KG1 (cell line): ENCODE measurements at places on chromosomes 11 and 22.

- no peak for DNase-seq
Observed at GRCh38 chr11:117973503-117973860, 12.7 kb upstream of the IL10RA start.

DNA sequence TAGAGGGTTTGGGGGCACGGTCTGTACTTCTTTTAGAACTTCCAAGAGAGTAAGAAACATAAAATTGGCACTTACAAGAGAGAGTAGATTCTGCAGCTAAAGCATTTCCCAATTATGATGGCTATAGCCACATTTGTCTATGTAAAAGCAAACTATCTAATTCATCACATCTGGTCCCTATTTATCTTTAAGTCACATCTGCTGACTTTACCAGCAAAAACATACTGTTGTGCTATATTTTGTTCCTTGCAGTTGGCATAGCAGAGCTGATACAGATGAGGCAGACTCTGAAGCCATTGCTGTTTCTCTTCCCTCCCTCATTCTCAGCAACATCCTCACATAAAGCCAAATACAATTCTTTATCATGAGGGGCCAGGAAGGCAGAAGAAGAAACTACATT lies 1533.5 kb upstream of the RAG2 start:
- DNase-seq = no peak

DNA sequence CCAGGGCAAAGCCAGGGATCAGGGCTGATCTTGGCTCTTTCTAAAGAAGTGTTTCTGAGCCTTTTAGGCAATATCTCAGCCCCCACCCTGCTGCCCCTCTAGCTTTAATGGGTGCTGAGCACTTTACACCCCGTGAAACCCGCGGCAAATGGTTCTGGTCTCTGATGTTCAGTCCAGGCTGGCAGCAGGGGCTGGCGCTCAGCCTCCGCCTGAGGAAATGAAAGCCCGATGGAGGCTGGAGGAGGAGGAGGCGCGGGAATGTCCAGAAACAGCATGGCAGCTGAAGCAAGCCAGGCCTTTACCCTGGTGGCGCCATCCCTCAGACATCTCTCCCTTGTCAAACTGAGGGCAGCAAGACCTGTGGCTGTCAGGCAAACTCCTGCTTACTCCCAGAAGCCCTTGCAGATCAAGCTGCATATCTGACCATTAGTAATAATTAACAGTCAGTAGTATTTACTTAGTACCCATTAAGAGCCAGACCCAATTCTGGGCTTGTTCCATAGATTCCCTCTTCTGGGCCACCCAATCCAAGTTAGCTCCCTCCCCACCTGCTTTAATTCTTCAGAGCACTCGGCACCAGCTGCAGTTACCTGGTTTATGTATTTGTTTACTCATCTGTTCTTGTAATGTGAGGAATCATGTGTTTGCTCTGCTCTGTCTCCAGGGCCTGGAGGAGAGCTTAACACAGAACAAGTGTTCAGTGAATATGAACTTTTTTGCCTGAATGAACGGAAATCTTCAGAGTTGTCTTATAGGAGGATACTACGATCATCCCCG lies 15.0 kb upstream of the ALX4 start:
- no peak for DNase-seq

- DNase-seq = no peak
Observed at GRCh38 chr11:94449029-94449428, 44.6 kb downstream of the MRE11 start.

DNA sequence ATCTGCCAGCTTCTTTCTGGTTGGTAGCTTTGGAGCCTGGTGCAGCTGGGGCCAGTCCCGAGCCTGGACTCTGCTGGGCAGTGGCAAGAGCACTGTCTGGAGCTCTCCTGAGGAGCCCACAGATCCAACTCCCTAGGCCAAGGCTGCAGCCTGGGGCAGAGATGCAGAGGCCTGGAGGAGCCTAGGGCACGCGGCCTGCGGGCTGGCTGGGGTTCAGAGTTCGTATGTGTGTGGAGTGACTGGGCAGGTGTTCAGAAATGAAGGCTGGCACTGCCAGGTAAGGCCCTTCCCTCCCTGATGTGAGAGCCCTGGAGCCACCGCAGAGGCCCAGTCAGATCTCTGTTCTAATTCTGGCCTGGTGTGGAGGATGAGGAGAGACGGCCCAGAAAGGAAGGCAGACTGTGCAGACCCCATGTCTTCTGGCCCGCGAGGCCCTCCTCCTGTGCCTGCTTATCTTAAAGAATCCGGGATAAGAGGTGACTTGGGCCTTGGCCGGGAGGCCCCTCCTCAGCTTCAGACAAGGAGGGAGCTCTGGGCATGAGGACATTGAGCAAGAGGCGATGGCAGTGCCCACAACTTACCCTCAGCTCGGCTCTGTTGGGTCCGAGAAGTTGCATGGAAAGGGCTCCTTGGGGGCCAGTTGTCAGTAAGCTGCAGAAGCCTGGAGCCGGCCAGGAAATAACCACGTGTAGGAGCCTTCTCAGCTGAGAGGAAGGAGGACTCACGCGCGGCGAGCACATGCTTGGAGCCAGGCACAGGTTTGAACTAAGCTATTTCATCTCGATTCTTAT lies 62.2 kb upstream of the B3GAT1 start:
- no peak for DNase-seq
